Cardiac fibroblast (primary cell): ENCODE measurements at places on chromosomes 7 and 10.

- DNase-seq: no peak
Observed at GRCh38 chr7:95101422-95101821, 194.0 kb downstream of the PPP1R9A start.

DNA sequence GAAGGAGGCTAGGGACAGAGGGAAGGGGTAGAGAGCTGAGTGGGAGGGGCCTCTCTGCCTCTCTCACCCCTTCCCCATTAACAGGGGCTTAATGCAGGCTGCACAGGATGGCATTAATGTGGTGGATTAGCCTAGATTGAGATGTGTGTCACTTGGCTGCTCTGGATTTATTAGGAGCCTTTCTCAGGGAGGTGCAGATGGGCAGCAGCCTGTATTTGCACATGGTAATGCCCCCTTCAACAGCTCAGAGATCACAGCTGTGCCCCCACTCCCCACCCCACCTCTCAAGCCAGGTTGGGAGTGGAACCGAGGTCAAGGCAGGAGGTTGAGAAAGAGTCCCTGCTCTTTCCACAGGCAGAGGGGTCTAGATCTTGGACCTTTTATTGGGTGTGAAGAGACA is 7.3 kb downstream of the PITX3 start:
- no peak for DNase-seq

DNA sequence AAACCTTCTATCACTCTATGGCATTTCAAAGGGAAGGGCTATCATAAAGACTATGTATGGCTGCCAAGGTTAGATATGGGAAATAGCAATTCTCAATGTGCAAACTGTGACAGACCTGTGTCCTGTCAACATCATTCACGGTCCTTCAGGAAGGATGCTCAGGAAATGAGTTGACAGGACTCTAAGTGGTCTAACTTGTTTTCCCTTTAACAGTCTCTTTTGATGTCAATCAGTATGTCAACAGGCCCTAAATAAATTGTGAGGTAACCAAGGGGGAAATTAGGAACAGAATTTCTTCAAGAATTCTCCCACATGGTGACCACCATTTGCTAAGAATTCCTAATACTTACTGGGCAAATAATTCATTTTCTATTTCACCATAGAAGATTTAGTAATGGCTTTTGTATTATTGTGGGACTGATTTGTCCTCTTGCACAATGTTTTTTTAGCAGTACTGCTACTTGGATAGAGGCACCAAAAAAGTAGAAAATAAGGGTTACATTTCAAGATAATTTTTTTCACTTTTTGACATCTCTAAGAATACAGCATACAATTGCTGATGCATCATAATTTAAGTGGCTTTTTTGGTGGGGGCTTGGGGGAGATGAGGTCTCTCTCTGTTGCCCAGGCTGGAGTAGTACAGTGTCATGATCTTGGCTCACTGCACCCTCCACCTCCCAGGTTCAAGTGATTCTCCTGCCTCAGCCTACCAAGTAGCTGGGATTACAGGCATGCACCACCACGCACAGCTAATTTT is 275.8 kb downstream of the CACNA2D1 start:
- peak; percentile 16 for DNase-seq

DNA sequence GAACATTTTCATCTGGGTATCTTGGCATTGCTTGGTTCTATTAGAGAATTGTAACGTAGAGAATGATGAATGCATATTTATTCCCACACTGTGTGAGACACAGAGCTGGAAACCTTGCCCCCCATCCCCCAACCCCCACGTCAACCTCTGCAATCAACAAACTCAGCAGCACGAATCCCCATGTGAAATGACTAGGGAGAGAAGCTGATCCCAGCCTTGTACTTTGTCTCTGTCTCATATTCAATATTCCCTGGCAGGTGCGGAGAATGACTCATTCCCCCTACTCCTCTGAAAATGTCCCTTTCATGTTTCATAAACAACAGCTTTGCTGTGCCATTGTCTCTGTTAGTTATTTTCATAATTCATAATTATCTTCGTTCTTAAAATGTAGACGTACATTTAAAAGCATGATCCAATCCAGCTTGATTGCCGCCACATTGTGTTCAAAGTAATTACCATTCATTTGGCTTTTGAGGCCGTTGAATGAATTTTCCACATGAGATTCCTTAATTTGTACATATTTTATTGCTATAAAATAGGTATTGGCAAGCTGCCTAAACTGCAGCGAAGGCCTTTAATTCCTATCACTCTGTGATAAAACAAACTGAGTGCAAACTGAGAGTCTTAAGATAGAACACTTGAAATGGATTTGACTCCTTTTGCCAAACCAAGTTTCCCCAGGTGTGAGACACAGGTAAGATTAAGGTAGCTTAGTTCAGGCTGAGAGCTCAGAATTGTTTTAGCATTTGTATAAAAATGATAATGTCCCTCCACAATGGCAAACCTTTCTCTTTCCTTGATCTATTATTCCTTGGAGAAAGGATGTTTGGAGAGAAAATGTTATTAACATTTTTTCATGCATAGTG is 920.2 kb downstream of the TYW1 start:
- no peak for DNase-seq

- peak; percentile 73 for DNase-seq
Observed at GRCh38 chr7:18345641-18346234, 149.8 kb upstream of the HDAC9 start.

DNA sequence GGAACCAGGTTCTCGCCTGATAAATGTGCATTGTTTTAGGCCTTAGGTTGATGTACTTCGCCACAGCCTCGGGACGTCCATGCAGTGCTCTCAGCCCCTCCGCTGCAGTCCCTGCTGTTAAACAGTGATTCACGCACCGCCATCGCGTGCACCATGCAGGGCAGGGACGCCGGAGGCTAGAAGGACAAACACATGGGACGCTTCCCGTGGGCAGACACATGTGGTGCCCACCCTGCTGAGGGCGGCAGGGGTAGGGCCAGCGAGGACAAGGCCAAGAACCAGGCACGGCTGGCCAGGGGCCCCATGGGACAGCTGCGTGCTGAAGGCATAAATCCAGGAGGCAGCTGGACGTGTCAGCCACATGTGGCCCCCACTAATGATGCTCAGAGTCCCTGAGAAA is 394.7 kb downstream of the PTPRN2 start:
- no peak for DNase-seq

DNA sequence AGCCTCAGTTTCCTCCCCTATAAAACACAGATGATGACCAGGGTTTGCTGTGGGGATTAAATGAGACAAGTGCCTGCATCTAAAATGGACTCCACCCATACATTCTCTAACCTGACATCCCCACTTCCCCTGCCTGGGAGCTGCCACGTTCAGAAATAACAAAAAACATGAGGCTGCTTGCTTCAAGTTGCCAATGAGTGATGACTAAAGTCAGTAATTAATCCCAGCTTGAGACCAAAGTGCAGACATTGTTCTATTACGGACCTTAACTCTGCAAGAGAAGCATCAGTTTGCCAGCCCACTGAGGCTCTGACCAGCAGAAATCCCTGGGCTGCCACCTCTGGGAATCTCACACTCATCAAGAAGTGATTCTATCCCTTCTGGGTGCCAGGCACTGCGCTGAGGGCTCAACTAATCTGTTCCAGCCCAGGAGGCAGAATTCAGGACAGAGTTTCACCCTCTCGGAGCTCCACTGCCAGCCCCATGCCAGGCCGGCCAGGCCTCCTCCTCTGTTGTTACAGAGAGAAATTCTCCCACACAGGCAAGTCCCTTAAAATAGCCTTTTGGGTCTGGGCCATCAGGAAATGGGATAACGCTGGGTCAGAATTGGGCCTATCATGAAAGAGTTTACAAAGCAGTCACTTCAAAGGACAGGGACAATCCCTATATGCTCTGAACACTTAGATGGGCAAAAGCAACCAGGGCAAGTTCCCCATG is 11.4 kb downstream of the SH3PXD2A start:
- peak; percentile 50 for DNase-seq

- no peak for DNase-seq
Observed at GRCh38 chr10:49335364-49335972, 36.5 kb downstream of the C10orf71 start.

DNA sequence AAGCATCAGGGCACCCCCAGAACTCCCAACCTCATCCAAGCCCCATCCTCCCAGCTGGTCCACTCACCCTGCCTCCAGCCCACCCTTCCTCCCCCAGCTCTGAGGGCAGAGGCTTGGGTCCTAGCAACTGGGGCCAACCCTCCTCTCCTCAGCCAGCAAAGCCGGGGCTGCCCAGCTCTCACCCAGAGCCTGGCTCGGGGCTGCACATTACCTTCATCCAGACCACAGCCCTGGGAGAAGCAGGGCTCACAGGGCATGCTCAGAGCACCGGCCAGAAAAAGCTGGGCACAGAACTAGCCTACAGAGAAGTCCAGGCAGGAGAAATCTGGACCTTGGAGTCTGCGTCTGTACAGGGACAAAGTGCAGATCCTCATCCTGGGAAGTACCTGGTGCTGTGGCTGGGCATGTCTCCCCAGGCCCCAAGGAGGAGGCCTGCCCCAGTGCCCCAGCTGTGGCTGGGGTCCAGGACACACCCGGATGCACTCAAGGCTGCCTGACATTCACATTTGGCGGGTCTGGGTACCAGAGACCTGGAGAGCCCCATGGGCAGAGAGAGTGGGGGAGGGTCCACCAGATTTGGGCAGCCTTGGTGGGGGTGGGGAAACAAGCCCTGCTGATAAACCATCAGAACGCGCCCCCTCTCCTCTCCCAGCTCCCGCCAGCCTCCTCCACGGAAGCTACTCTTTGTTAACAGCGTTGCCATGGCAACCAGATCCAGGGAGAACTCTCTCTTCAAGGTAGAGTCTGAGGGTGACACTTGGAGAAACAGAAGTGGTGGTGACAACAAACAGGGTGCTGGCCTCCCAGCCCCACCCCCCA is 5.1 kb downstream of the RASGEF1A start:
- DNase-seq: no peak

DNA sequence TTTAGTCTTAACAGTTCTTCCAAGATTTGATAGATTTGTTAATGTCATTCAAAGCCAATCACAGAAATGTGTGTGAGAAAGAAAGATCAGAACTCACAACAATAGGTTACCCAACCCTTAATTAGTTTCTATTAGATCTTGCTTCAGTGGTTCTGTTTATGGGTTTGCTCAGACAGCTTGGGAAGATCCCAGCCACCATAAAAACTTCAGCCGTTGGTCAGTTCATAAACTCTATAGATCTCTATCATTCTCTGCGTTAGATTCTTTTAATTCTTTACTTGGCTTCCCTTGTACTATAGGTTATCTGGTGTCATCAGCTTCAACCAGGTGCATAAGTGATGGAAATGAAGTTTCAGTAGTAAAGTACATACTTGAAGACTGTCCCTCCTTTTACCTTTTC is 54.4 kb downstream of the ZNF277 start:
- no peak for DNase-seq

- no peak for DNase-seq
Observed at GRCh38 chr10:101322266-101323108, 31.5 kb upstream of the BTRC start.

- DNase-seq: no peak
Observed at GRCh38 chr10:119777686-119778085, 51.8 kb downstream of the INPP5F start.

DNA sequence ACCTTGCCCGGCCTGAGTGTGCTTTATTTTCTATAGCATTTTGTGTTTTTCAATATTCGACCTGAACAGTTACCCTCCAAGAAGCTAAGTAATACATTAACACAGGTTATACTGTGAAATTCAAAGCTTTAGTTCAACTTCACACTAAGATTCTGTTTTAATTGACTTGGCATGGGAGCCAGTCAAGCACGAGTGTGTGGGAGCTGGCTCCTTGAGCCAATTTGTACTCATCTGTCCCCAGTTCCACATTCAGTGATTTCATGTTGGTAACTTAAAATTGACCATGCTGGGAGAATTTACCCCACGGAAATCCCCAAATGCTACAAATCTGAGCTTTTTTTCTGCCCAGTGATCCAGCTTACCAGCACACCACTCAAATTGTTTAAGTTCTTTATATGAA is 20.3 kb downstream of the TSPAN12 start:
- no peak for DNase-seq

- DNase-seq: no peak
Observed at GRCh38 chr10:132392811-132393694, 3.9 kb upstream of the PWWP2B start.

DNA sequence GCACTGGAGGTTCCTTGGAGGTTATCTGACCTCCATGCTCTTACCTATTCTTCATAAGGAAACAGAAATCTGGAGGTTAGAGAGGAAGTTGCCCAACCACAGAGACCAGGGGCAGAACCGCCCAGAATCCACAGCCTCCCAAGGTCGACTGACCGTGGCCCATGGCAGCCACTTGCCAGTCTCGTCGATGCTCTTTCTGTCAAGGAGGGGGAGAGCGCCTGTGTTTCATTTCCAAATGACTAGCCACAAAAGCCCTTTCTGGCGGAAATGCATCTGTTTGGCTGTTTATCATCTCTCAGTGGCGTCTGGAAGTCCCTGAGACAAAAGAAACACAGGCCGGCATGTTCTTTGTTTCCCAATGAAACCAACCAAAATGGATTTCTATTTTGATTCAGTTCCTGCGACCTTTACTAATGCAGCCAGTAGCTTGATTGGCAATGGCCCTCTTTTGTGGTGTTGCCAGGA is 2.9 kb downstream of the RAMP3 start:
- no peak for DNase-seq

DNA sequence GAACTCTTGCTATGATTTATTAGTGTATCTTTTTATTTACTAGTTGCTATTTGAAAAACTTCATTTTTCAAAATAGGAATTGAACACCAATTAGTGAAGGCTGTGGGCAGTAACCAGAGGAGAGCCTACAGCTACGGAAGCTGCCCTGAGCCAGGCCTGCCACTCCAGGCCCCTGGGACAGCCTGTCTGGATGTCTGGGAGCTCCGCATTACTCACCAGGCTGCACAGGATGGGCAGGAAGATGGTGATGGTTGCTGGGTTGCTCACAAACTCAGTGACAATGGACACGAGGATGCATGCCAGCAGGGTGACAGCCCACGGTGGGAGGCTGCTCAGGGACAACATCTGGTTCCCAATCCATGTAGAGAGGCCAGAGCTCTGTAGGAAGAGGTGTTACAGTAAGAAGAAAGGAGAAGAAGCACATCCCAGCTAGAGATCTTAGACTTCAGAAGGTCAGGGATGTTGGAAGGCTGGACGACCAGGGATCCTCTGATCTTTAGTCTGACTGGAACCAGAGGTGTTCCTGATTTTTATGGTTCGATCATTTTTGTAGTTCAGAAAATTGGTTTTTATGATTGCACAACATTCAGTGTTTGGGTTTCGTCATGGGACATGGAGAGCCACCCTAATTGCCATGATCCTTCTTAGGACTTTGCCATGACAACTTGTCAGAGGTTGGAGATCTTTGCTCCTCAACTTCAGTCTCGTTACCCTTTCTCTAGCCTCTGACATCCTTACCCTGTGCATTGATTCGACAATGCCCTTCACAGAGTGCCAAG is 23.2 kb downstream of the STMP1 start:
- DNase-seq: no peak

GRCh38 chr10:124066126-124066700 is 27.2 kb downstream of the CHST15 start:
- no peak for DNase-seq

- peak; percentile 65 for DNase-seq
Observed at GRCh38 chr10:72800000-72800740, 93.4 kb upstream of the OIT3 start.

- DNase-seq: peak; percentile 32
Observed at GRCh38 chr7:22351878-22352277, 5.1 kb downstream of the RAPGEF5 start.

GRCh38 chr10:123665491-123666286 is 466 bp upstream of the GPR26 start:
- no peak for DNase-seq
